ENCODE measurements at places on chromosomes 3 and 15. TPM values are rescaled to one million over a fixed set of nuclear protein-coding genes. Genes with fewer than 3 reads are reported as not detected.

DNA sequence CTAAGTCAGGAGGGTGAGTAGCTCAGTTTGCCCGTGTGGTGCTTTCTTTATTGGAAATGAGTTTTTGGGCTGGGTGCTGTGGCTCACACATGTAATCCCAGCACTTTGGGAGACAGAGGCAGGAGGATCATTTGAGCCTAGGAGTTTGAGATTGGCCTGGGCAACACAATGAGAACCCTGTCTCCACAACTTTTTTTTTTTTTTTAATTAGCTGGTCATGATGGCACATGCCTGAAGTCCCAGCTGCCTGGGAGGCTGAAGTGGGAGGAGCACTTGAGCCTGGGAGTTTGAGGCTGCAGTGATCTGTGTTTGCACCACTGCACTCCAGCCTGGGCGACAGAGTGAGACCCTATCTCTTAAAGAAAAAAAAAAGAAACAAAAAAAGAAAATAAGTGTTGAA, 174.9 kb downstream of the NSMCE3 start:
- H3K27me3 ChIP-seq = no peaks in the 10 kb centered on the region
- H3K4me1 ChIP-seq = peaks cover 7% of the 10 kb centered on the region
- H3K36me3 ChIP-seq = no peaks in the 10 kb centered on the region
- DNase-seq = no peak
- no peak overlapping the region for H3K27ac ChIP-seq

- DNase-seq = peak; percentile 19
- H3K4me3 ChIP-seq = no peak overlapping the region
- H3K27me3 ChIP-seq = no peaks in the 10 kb centered on the region
- no peaks in the 10 kb centered on the region for H3K36me3 ChIP-seq
Measured at GRCh38 chr3:157572559-157573270, 69.5 kb upstream of the VEPH1 start.

The SPG11 gene
- polyA plus RNA-seq = 12.2 TPM

DNA sequence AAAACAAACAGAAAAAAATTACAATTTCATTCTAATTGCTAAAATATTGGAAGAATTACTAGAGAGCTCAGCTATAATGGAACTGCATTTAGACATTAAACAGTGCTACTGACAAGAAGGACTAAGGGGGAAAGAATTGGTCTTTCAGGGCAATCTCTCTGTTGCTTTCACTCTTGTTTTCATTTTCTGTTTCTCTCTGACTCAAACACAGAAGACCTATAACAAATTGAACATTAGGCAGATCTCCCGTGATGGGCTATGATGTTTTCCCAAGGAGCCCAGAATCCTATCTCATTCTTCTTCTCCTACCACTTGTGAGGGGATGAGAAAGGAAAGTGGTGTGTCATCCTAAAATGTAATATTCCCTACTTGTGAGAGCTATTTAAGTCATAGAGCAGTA, 358.0 kb upstream of the TGFBR2 start:
- no peak overlapping the region for H3K27ac ChIP-seq
- DNase-seq = no peak
- H3K27me3 ChIP-seq = no peaks in the 10 kb centered on the region
- H3K4me3 ChIP-seq = no peak overlapping the region
- H3K4me1 ChIP-seq = no peaks in the 10 kb centered on the region

The MAGEL2 gene
- not detected for polyA plus RNA-seq

The LSAMP gene
- not detected for polyA plus RNA-seq

DNA sequence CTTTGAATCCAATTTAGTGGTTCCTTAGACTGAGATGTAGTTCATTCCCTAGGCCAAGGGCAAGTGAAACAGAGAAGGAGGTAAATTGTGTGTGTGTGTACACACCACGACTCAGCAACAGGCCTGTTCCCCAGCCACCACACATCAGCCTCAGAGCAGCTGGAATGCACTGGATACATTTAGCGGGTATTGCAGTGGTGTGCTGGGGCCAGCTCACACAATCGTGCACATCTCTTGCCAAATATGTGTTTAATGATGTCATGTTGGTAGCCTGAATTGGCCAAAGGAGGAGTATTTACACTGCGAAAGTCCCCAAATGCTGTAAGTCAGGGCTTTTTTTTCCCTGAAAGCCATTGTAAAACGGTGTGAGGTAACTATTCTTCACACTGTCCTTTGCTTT, 82.3 kb downstream of the RBPMS2 start:
- H3K27me3 ChIP-seq = no peaks in the 10 kb centered on the region
- H3K27ac ChIP-seq = no peak overlapping the region
- no peak for DNase-seq
- peaks cover 27% of the 10 kb centered on the region for H3K36me3 ChIP-seq
- no peak overlapping the region for H3K4me3 ChIP-seq
- peaks cover 11% of the 10 kb centered on the region for H3K4me1 ChIP-seq

GRCh38 chr15:39493424-39494067, 87.3 kb upstream of the THBS1 start:
- no peak for DNase-seq
- no peak overlapping the region for H3K4me3 ChIP-seq
- no peaks in the 10 kb centered on the region for H3K36me3 ChIP-seq
- H3K27me3 ChIP-seq = no peaks in the 10 kb centered on the region
- no peaks in the 10 kb centered on the region for H3K4me1 ChIP-seq

The PIK3R4 gene
- polyA plus RNA-seq = 32.9 TPM

The CHL1 gene
- polyA plus RNA-seq = not detected

- no peaks in the 10 kb centered on the region for H3K36me3 ChIP-seq
- no peak overlapping the region for H3K27ac ChIP-seq
- no peak overlapping the region for H3K4me3 ChIP-seq
- DNase-seq = no peak
- no peaks in the 10 kb centered on the region for H3K27me3 ChIP-seq
- no peaks in the 10 kb centered on the region for H3K4me1 ChIP-seq
Measured at GRCh38 chr3:171711461-171712170, 98.7 kb downstream of the PLD1 start.

The MST1R gene
- polyA plus RNA-seq = 0.38 TPM

DNA sequence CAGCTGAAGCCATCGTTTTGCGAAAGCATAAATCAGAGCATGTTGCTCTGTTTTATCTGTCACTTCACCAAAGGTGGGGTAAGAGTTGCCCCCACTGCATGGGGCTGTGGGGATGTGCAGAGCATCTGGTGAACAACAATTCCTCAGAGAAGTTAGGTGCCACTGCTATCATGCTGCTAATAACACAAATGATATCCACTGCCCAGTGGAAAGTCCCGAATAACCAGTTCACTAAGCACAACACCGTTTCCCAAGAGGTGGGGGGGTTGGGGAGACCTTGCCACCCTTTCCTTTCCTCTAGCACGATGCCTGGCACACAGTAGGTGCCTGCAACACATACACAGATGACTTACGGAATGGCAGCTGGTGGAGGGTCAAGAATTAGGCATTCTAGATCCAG, 38.6 kb downstream of the FAM3D start:
- H3K36me3 ChIP-seq = no peaks in the 10 kb centered on the region
- DNase-seq = no peak
- no peaks in the 10 kb centered on the region for H3K4me1 ChIP-seq
- H3K27me3 ChIP-seq = no peaks in the 10 kb centered on the region
- no peak overlapping the region for H3K4me3 ChIP-seq

The KY gene
- not detected for polyA plus RNA-seq

GRCh38 chr3:195601382-195601781, 17.6 kb upstream of the APOD start:
- no peaks in the 10 kb centered on the region for H3K4me1 ChIP-seq
- no peaks in the 10 kb centered on the region for H3K27me3 ChIP-seq
- no peak overlapping the region for H3K27ac ChIP-seq

GRCh38 chr15:63402498-63403253, 21.0 kb upstream of the CA12 start:
- no peak overlapping the region for H3K4me3 ChIP-seq
- peak; percentile 44 for DNase-seq

The THSD4 gene
- not detected for polyA plus RNA-seq

DNA sequence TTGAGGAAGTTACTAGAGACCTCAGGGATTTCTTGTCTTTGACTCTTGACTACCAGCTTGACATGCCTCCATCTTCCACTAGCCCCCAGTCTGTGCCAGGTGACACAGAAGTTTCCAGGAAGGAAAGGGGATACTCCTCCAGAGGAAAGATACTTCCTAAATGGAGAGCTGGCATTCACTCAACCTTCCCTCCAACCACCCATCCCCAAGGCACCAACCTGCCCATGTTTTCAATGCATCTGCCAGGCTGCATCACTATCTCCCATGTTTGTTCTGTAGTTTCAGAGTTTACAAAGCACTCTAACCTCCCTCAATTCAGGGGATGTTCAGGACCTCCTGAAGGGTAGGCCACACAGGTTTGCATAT, 198.4 kb upstream of the LPP start:
- H3K4me3 ChIP-seq = no peak overlapping the region
- H3K27me3 ChIP-seq = no peaks in the 10 kb centered on the region
- no peak for DNase-seq

GRCh38 chr3:44993471-44994205, 17.6 kb downstream of the EXOSC7 start:
- no peaks in the 10 kb centered on the region for H3K27me3 ChIP-seq
- H3K4me1 ChIP-seq = peaks cover 19% of the 10 kb centered on the region
- DNase-seq = no peak

DNA sequence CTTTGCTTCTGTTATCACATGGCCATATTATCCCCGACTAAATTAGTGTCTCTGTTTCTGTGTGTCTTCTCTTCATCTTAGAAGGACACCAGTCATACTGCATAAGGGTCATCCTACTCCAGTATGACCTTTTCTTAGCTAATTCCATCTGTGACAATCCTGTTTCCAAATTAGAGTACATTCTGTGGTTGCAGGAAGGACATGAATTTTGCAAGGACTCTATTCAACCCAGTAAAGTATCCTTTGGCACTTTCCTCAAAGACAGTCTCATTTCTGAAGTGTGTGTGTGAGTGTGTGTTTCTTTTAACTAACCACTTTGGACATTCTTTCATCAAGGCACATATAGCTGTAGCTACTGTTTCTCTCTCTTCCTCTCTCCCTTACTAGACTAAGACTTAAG, 15.2 kb upstream of the MME start:
- H3K4me1 ChIP-seq = no peaks in the 10 kb centered on the region
- H3K27ac ChIP-seq = no peak overlapping the region
- no peak for DNase-seq
- H3K4me3 ChIP-seq = no peak overlapping the region
- no peaks in the 10 kb centered on the region for H3K27me3 ChIP-seq

All from CD4-positive, alpha-beta memory T cell (primary cell).